ENCODE measurements at places on chromosomes 5 and 9.
A peak's percentile ranks its signal among the peaks of the same experiment; 100 is the strongest.

DNA sequence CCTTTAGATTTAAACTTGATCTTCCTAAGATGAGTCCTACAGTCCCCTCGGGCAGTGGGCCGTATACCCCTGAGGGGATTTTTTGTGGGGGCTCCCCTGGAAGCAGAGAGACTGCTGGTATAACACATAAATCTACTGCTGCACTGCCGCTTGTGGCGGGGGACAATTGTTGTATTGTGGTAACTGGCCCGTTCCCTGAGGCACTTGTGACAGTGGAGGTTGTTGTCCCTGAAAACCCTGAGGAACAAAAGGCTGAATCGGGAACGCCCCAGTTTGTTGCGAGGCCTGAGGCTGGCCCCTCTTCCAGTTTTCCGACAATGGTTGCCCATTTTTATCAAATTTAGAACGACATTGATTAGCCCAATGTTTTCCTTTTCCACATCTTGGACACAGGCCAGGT, 4.7 kb upstream of the TMEM141 start:
- DNase-seq = no peak

DNA sequence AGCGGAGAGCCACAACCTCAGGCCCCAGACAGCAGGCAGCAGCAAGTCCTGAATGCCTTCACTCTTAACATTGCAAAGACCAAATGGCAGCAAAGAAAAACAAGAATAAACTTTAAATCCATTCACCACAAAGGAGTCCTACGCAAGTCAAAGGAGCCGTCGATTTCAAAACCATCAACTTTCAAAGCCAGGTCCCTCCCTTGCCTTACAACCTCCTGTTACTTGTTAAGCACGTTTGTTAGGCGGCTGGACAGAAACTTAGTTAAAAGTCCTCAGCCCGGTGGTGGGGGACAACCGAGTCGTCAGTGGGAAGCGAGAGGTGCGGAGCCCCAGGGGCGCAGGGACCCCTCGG, 938 bp downstream of the LPAR1 start:
- peak; percentile 40 for DNase-seq

DNA sequence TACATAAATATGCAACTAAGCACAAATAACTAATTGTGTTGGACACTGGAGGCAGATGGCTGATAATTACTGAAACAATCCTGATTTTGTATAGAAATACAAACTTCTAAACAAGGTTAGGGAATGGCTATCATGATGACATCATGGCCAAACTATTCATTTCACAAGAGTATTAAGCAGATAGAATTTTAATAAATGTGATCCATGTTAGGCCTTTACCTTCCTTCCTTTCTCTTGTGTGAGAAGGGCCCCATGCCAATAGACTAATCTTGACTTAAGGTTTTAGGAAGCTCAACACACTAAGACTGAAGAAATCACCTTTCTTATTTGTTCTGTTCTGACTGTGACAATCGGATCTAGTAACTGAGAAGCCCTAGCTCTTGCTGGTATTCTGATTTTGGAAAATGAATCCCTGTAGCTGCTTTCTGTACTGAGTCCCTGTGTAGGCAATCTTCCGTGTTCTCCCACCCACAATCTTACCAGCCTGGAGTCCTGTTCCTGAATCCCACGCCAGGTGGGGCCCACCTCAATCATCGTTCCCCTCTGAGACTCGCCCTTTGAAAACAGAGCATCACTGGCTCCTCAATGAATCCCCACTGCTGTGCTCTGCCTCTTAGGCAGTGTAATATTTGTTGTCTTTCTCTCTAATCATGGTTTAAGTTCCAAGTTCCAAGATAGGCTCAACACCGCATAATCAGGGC, 168.7 kb upstream of the GNA14 start:
- DNase-seq = no peak

GRCh38 chr5:178507151-178507932, 82.9 kb downstream of the COL23A1 start:
- DNase-seq = no peak

DNA sequence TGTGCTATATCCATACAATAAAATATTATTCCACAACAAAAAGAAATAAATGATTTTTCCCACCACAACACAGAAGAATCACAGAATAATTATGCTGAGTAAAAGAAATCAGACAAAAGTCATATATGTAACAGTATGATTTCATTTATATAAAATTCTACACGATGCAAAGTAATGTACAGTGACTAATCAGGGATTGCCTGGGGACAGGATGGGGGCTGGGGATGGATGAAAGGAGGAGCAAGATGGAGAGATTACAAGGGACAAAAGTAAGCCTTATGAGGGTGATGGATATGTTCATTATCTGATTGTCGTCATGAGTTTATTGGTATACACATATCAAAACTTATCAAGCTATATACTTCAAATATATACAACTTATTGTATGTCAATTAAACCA, 154.0 kb downstream of the FBN2 start:
- peak; percentile 20 for DNase-seq

GRCh38 chr9:135816651-135816970, 90.7 kb downstream of the CAMSAP1 start:
- DNase-seq = no peak

- no peak for DNase-seq
These were observed 5.7 kb downstream of the HBEGF start for GRCh38 chr5:140340605-140341121.

DNA sequence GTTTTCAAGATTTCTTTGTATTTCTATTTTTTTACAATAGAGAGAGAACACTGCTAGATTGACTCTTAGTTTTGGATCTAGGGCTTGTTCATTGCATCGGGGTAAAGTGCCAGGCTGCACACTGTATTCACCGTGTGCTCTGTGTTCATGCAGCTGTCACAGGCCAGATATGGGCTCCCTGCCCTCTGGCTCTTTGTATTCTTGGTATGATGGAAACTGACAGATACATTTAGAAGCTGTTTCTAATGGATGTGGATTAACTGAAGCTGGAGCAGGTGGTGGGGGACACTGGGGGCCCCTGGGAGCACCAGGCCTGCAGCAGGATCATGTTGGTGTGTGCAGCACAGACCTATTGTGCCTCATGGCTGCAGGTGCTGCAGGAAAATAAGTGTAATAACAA, 28.0 kb downstream of the SLC36A1 start:
- DNase-seq = no peak

DNA sequence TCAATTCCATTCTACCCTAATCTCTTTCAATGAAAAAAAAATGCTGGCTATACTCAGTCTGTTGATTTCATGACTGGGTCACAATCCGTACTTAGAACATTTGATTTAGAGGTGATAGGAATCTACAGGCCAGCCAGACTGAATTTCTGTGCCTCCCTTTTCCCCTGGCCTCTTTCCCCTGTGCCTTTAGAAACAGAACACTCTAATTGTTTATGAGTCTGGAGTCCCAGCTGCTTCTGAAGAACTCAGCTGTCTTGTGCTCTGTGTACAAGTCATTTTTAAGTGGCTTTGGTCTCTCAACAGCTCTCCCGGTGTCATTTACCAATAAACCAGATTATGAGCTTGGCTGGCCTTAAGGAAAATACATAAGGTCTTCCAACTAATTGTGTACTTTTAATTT, 94.1 kb upstream of the ITGA2 start:
- DNase-seq = no peak

GRCh38 chr5:133269691-133270090, 217.9 kb downstream of the HSPA4 start:
- DNase-seq = no peak

- DNase-seq = peak; percentile 53
These were observed 272.2 kb downstream of the AUH start for GRCh38 chr9:91089405-91090129.

Data from fibroblast of skin of right biceps (primary cell).